ENCODE measurements at places on chromosomes 13 and 19.

- no peak for DNase-seq
Observed at GRCh38 chr13:44921246-44921877, 67.9 kb downstream of the NUFIP1 start.

GRCh38 chr19:16542910-16543472 lies 754 bp upstream of the CHERP start:
- no peak for DNase-seq

DNA sequence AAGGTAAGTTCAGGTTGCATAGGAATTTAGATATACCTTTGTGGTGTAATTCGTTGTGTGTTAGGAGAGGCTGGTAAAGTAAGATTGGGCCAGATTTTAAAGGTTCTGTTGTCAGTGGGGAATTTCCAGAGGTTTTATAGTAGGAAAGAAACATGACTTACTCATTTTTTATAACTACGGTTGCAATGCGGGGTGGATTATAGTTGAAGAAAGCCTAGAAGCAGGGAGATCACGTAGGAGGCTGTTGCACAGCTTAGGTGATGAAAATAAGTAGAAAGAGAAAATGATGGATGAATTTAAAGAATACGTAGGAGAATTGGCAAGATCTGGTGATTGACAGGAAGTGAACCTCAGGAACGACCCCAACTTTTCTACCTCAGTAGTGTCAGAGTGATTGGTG lies 61.1 kb downstream of the PIBF1 start:
- no peak for DNase-seq

- DNase-seq: no peak
Observed at GRCh38 chr13:28792992-28793391, 27.1 kb upstream of the MTUS2 start.

- DNase-seq: no peak
Observed at GRCh38 chr13:46685006-46685730, 111.8 kb downstream of the ESD start.

GRCh38 chr19:28614634-28615545 lies 598.1 kb downstream of the UQCRFS1 start:
- no peak for DNase-seq

DNA sequence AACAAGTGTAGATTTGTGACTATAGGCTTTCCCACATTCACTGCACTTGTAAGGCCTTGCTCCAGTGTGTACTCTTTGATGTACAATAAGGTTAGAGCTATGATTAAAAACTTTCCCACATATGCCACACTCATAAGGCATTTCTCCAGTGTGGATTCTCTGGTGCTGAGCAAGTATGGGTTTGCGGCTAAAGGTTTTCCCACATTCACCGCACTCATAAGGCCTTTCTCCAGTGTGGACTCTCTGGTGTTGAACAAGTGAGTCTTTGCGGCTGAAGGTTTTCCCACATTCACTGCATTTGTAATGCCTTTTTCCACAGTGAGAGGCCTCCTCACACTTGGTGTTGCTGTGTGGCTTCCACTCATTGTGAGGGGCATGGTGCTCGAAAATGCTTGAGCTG lies 3.7 kb downstream of the ZNF772 start:
- DNase-seq: no peak

DNA sequence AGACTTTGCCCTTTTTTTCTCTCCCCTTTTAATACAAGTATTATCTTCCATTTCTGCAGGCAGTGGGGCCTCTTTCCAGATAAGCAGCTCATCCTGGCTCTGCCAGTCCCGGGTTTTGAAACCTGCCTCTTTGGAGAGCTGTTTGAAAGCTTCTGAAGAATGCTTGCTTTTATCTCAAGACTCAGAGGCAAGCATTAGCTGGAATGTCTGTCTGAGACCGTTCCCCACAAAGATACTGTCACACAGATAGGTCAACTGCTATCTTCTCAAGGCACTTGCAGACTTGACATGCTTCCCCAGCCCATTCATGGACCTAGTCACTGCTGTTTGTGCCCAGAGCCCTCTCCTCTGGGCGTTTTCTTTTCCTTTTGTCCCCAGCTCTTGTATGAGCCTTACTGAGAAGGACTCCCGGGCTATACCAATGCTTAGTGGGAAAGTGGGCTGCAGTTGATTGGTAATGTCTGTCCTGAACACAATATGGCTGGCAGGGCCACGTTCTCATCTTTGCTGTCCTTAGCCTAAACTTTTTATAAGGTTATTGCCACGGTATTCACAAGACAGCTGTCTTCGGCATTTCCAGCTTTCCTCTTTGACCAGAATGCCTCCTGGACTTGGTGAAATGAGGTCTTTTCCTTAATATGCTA lies 13.4 kb downstream of the SERP2 start:
- no peak for DNase-seq

GRCh38 chr13:110297766-110298504 lies 9.0 kb downstream of the COL4A1 start:
- no peak for DNase-seq

DNA sequence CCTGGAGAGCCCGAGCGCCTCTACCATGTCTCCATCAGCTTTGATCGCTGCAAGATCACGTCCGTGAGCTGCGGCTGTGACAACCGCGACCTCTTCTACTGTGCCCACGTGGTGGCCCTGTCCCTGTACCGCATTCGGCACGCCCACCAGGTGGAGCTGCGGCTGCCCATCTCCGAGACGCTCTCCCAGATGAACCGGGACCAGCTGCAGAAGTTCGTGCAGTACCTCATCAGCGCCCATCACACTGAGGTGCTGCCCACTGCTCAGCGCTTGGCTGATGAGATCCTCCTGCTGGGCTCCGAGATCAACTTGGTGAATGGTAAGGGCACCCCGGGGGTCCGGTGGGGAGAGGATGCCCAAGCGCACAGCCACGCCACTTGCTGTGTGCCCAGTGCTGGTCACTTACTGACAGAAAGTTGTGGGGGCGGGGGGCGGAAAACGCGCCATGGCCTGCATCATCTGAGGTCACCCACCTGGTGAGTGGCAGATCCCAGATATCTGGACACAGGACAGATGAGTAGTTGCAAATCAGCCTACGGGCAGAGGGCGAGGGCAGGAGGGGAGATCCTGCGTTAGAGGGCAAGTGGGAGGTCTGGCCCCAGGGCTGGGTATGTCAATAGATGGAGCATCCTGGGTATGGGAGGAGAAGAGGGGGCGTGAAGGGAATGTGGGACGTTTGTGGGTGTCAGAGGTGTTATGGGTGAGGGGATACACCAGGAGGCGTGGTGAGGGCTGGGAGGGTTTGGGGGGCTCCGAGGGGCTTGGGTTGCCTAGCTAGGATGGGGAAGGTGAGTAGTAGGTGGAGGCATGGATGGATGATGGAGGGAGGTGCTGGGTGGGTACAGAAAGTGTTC lies 9.8 kb downstream of the ZSWIM4 start:
- DNase-seq: no peak

GRCh38 chr13:111658145-111659100 lies 338.0 kb downstream of the TEX29 start:
- no peak for DNase-seq

DNA sequence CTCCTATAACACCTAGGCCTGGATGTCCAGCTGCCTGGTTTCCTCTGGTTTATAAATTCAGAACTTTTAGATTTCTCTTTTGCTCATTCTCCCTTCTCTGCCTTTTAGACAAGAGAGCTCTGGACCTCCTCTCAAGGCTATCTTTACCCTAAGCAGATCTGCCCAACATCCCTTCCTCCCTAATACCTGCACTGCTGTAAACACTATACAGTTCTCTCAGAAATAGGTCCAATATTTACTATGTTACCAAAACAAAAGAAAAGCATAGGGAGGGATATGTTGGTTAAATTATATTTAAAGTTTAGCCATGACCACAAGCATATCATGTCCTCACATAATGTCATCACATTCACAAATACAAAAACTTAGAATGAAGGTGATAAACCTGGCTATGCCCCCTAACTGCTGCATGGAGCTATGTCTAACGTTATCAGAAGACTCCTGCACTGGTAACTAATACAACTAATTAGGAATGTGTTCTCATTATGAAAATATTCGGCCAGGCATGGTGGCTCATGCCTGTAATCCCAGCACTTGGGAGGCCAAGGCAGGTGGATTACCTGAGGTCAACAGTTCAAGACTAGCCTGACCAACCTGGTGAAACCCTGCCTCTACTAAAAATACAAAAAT lies 18.0 kb downstream of the KPNA3 start:
- no peak for DNase-seq

DNA sequence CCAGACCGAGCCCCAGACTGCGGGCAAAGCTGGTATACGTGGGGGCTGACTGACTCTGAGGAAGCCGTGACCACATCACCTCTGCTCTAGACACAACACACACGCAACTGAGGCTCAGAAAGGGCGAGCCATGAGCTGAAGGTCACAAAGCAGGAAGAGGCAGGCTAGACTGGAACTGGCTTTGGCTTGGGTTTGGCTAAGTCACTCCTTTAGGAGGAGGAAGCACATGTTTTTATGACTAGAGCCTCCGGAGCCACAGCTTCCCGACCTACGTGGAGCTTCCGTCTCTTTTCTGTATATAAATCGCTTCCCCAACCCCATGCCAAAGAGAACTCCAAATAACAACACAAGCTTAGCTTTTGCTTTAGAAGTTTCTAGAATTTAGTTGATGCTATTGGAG lies 48.0 kb downstream of the RFX2 start:
- DNase-seq: peak; percentile 52

GRCh38 chr19:35094656-35095055 lies 21.0 kb upstream of the FXYD3 start:
- no peak for DNase-seq

DNA sequence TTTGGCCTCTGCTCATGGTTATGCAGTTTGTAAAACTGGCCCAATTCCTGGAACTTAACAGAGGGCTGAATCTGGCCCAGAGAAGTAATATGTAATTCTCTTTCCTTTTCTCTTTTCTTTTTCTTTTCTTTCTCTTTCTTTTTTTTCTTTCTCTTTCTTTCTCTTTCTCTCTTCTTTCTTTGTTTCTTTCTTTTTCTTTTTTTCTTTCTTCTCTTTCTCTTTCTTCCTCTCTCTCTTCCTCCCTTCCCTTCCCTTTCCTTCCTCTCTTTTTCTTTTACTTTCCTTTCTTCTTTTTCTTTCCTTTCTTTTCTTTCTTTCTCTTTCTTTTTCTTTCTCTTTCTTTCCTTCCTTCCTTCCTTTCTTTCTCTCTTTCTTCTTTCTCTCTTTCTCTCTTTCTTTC lies 88.8 kb upstream of the SLITRK5 start:
- no peak for DNase-seq

DNA sequence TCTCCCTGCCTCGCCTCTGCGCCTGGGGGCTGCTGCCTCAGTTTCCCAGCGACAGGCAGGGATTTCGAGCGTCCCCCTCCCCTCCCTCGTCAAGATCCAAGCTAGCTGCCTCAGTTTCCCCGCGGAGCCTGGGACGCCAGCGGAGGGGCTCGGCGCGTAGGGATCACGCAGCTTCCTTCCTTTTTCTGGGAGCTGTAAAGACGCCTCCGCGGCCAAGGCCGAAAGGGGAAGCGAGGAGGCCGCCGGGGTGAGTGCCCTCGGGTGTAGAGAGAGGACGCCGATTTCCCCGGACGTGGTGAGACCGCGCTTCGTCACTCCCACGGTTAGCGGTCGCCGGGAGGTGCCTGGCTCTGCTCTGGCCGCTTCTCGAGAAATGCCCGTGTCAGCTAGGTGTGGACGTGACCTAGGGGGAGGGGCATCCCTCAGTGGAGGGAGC lies 722 bp upstream of the ICAM1 start:
- peak; percentile 86 for DNase-seq

DNA sequence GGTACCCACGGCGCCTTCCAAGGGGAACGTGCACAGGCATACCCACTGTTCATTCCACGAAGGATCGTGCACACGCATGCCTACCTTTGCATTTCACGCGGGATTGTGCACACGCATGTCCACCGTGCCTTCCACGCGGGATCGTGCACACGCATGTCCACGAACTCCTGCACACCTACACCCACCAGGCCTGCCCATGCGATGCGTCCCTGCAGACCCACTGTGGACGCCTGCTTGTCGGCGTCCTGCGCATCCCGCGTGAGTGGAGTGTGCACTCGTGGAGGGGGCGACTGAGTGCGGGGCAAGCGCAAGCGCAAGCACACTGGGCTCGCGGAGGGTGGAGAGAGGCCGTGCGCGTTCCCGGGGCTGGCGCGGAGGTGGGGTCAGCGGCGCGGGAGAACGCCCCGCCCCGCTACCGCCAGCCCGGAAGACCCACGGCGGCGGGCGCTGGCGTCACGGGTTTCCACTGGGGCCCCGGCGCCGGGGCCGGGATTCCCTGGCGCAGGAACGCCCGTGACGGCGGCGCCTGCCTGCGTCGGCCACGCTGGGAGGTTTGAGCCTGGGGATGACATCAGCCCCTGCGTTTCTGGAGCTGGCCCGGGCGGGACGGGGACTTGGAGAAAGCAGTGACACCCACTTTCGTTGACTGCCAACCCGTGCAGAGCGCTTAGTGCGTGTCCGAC lies 18.7 kb downstream of the GADD45B start:
- DNase-seq: peak; percentile 42

DNA sequence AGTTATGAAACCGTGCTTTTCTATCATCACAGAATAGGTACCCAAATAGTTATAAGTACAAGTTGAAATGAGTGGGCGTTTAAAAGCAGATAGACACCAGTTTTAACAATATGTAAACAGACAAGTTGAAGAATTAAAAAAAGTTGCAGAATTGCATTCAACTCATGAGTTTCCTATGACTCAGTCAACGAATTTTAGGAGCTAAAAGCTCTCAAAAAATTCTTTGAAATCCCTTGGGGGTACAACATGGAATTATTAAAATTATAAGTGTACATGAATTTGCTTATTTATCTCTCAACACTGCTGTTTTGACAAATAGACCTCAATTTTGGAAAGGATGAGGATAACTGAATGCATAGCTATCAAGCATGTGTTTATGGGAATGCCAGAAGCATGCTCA lies 693.4 kb downstream of the PCDH9 start:
- no peak for DNase-seq

DNA sequence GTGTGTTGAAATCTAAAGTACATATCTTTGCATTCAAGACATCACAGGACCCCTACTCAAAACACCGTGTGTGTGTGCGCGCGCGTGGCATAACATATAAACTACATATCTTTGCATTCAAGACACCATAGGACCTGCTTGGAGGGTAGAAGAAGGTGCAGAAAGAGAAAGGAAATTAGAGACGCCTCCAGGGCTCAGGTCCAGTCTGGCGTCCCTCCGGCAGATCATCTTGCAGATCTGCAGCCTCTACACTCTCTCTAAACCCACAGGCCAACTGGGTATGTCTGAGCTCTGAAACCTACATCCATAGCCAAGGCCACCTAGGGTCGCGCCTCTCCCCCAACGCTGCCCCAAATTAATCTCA lies 659 bp upstream of the PAFAH1B3 start:
- no peak for DNase-seq

DNA sequence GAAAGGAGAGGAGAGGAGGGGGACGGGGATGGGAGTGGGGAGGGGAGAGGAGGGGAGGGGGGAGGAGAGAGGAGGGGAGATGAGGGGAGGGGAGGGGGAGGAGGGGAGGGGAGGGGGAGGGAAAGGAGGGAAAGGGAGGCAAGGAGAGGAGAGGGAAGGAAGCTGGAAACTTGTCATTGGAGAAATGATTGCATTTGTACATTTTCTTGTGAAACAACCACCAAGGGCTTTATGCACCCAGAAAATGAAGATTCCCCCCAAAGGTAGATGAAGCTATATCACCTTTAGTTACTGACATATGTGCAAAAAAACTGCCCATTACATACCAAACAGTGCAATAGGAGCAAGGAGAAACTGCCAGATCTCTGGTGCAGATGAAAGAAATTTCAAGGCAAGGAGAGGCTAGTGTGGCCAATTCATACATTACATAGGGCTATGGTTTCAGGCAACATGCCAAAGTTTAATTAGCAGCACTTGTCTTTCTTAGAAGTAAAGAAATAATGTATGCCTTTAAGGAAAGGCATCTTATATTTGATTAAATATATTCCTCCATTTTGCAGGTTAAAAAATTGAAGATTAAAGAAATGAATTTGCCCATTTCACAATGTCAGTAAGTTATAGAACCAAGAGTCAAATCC lies 49.5 kb upstream of the STK24 start:
- no peak for DNase-seq

GRCh38 chr19:11425719-11426457 lies 6.8 kb upstream of the RGL3 start:
- DNase-seq: no peak

Measured in activated CD4-positive, alpha-beta T cell treated with anti-CD3 and anti-CD28 coated beads, Interleukin-10, Interleukin-2, amounts not matched to agents 100 ng/mL and 50 ng/mL, durations not matched to agents 16 hours and 8 hours (primary cell).